Activated naive CD8-positive, alpha-beta T cell treated with anti-CD3 and anti-CD28 coated beads, Interleukin-2, amount 10 ng/mL, durations not matched to agents 7 days and 5 days (primary cell): ENCODE measurements at places on chromosomes 1 and 21.

DNA sequence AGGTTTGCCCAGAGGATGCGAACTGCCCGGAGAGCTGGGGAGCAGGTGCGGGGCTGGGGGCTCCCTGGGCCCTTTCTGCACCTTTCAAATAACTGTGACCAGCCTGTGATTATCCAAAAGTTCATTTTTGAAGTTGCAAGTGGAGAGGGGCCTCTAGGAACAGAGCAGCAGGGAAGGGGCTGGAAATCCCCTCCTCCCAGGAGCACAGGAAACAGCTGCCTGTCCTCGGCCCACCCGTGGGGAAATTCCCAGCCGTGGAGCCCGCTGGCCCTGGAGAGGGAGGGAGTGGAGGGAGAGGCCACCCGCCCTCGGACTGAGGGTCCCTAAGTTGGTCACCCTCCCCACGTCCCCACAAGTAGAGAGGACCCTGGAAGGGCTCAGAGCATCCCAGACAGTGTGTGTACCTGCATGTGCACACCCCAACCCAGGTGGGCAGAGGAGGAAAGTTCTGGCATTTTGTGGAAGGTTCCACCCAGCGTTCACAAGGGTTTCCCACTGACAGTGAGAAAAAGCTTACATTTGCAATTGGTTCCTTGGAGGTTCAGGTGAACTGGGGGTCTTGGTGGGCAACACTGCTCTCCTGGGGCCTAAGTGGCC lies 1.2 kb upstream of the TNFRSF4 start:
- no peak for DNase-seq

DNA sequence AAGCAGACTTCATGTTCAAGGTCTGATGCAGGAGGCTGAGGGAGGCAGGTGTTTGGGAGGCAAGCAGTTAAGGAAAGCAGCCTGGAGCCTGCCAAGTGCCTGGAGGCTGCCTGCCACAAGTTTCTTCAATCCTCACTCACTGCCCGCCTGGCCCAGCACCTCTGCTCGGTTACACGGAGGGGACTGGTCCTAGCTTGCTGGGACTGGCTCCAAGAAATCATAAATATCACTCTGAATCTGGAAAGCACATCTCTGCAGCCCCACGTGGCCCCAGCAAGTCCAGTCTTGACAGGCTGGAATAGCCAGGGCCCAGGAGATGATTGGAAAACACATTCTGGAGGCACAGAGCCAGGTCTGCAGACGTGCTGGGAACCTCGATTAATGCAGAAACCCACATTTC lies 83.9 kb downstream of the BCAR3 start:
- no peak for DNase-seq

DNA sequence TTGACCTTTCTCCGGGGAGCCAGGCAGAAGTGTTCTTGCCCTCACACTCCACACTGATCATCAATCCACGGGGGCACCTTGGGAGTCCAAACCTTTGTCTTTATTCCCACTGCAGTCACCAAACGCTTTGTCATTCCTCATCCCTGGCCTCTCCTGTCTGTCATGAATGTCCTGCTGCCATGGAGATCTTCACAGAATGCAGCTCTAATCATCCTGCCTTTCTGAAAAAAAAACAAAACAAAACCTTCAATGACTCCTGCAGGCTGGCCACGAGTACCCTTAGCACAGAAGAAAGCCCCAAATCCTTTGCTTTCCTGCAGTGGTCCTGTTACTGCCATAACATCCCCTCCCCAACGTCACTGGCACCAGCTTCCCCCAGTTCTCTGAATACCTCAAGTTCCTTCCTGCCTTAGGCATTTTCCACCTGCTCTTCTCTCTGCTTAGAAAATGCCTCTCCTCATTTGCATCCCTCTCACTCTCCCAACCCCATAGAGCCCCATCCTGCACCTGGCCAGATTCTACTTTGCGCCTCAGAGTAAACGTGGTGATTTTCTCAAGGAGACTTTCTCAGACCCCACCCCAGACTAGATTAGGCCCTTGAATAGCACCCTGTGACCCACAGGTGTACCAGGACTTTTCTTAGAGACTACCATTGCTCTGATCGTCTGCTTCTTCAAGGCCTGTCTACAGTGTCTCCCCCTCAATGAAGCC lies 131.2 kb downstream of the AK5 start:
- no peak for DNase-seq

- no peak for DNase-seq
Measured at GRCh38 chr1:210978974-210979354, 155.0 kb downstream of the KCNH1 start.

- DNase-seq = no peak
Measured at GRCh38 chr1:30893776-30894507, 14.6 kb downstream of the SDC3 start.

GRCh38 chr1:185438936-185439335 lies 121.9 kb upstream of the IVNS1ABP start:
- no peak for DNase-seq

DNA sequence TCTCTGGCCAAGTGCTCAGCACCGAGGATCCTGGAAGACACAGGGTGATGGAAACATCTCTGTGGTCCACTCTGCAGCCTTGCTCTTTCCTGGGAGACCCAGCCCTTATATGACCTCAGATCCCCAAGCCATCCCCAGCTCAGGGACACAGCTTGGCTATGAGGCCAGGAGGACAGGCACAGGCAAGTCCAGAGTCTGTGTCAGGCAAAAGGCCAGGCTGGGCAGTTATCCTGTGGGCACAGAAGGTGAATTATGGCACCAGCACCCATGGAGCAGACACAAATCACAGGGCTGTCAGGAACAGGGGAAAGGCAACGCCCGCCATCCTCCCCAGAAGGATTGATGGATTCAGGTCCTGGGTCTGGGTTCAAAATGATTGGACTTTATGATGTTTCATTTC lies 52.1 kb upstream of the SCMH1 start:
- no peak for DNase-seq

- no peak for DNase-seq
Measured at GRCh38 chr1:207948536-207949250, 37.8 kb upstream of the CD34 start.

GRCh38 chr1:89088572-89088971 lies 23.6 kb upstream of the GBP1 start:
- no peak for DNase-seq

- DNase-seq = no peak
Measured at GRCh38 chr1:239058190-239058589, 328.2 kb upstream of the CHRM3 start.

- DNase-seq = no peak
Measured at GRCh38 chr1:186899577-186899976, 70.8 kb downstream of the PLA2G4A start.

DNA sequence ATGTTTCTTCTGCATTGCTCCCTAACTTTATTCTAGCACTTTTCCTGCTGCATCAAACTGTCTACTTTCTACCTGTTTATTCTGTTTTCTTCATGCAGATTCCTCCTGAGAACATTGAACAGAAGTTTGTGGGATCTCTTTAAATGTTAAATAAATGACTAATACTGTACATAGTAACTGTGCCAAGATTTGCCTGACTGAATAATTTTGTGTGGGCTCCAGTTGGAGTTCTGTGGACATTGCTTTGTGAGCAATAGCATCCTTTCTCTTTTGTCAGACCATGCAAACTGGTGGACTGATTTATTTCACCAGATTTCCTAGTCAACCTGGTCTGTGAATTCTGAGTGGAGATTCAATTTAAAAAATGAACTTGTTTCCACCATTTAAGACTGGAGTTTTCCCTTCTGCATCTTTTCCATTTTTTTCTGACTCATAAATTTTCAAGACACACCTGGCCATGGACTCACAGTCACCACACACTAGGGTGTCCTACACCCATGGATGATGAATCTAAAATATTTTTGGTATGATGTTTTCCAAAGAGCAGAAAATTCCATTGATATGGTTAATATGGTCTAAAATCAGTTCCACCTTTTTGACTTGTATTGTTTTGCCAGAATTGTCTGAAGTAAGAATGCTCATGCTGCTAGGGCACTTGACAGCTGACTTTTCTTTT lies 140.7 kb upstream of the SPAG17 start:
- no peak for DNase-seq

- no peak for DNase-seq
Measured at GRCh38 chr1:168801032-168801745, 72.2 kb upstream of the DPT start.

GRCh38 chr1:82565146-82565545 lies 764.4 kb downstream of the ADGRL2 start:
- no peak for DNase-seq

DNA sequence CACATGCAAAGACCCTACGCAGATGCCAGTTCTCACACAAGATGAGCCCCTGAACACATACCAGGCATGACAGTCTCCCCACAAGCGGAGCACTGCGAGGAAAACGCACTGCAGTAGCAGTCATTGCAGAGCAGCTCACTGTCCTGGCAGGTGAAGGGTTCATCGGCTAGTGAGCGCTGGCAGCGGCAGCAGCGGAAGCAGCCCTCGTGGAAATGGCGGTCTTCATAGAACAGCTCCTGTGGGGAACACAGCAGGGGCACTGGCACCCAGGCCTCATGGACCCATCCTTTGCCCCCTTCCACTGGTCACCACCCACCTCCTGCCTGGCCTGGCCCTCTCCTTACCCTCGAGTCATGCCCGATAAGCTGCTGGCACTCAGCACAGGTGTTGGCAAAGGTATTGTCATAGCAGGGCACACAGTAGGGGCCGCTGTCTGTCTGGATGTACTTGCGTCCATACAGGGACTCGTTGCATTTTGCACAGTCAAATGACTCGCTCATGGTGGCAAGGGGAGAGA lies 6.3 kb downstream of the FHL3 start:
- DNase-seq = no peak

DNA sequence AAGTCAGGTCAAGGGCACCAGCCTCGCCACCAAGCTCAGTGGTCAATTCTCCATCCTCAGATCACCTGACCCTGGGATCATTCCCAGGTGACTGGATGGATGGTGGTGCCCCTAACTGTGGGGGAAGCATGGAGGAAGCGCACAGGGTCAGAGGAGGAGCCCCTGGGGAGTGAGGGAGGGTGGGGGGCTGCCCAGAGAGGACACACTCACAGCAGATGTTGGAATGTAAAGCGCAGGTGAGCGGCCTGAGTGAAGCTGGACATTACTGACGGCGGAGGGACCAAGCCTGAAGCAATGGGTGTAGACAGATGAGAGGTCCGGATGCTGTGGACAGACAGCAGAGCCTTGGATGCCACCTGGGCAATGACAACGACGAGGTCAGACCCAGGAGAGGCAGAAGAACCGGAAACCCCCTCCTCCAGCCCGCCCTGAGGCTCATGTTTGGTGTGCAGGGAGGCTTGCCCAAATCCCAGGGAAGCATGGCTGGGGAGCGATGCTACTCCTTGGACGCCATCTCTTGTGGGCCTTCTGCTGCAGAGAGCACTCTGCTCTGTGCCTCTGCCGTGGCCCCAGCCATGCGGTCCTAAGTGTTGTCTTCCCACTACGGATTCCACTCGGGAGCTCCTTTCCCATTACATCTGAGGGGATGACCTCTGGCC lies 5.7 kb upstream of the CPLANE2 start:
- DNase-seq = no peak

- DNase-seq = no peak
Measured at GRCh38 chr21:16910435-16911165, 602.2 kb upstream of the CXADR start.

- no peak for DNase-seq
Measured at GRCh38 chr1:217747156-217747769, 116.1 kb downstream of the SPATA17 start.

GRCh38 chr1:82485591-82486369 lies 685.0 kb downstream of the ADGRL2 start:
- DNase-seq = no peak

DNA sequence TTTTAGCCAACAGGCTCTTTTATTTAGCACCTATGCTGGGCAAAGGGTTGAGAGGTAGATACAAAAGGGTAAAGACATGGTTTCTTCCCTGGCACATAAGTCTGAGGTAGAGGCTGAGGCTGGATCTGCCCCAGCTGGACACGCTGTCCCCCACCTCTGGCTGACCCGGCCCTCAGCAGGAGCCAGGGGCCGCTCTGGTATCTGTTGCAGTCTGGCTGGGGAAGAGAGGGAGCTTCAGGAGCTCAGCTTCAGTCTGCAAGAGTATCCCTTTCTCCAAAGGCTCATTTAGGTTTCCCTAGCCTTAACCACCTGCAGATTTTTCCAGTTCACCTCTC lies 14.2 kb downstream of the BLACAT1 start:
- no peak for DNase-seq

DNA sequence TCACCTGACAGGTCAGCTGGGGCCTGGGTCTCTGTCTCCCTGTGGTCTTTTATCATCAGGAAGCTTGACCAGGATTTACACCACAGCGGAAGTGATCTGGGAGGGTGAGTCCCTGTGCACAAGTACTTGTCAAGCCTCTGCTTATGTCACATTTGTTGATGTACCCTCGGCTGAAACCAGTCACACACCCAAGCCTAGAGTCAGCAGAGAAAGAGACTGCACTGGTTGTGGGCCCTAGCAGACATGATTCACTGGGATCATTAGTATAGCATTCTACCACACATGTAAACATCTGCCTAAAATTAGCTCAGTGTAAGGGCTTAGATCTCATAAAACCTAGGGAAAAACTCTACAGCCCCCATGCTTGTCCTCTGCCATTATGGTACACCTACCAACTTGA lies 79.3 kb upstream of the LAMC2 start:
- no peak for DNase-seq

GRCh38 chr1:157540852-157541251 lies 11.5 kb downstream of the FCRL5 start:
- no peak for DNase-seq
